DND-41 (cell line): ENCODE measurements at places on chromosomes 3 and 15.

DNA sequence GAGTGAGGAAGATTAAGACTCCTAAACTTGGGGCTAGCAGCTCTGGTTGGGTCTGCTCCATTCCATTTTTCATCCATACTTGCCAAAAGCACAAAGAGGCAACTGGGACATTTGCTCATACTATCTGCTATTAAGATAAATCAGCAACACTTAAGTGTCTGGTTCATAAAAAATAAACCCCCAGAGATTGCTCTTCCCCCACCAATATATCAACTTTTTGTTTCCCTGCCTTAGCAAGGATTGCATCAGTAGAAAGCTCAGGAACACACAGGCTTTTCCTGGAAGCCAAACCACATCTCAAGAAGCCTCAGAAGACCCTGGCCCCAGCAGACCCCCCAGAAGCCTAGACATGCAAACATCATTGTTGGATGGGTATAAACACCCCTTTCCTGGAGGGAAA is 232.4 kb upstream of the WNT5A start:
- DNase-seq = no peak

GRCh38 chr15:101556273-101556672 is 66.8 kb upstream of the PCSK6 start:
- DNase-seq = no peak

- no peak for DNase-seq
These were observed 62.6 kb upstream of the ATP11B start for GRCh38 chr3:182730675-182731042.

GRCh38 chr3:42520336-42520735 is 17.9 kb downstream of the VIPR1 start:
- no peak for DNase-seq

- no peak for DNase-seq
These were observed 48.3 kb downstream of the MB21D2 start for GRCh38 chr3:192869131-192870031.

- no peak for DNase-seq
These were observed 4.2 kb downstream of the B3GALNT1 start for GRCh38 chr3:161100994-161101393.

GRCh38 chr15:100521907-100522306 is 6.8 kb downstream of the CERS3 start:
- no peak for DNase-seq

DNA sequence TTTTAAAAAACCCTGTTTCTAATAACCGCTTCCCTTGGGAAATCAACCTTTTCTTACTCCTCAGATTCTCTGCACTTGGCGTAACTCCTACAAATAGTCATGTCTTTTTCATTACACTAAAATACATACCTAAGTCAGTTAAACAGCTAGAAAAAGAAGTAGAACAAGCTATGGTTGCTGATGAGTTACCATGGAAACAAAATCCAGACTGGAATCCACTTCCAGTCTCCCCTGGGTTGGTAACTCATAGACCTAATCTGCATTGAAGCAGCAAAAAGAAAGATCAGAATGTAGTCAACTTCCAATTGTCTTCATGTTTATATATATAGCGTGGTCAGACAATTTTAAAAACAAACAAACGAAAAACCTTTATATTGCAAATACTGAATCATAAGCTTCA is 260.8 kb upstream of the LRRN1 start:
- DNase-seq = no peak

DNA sequence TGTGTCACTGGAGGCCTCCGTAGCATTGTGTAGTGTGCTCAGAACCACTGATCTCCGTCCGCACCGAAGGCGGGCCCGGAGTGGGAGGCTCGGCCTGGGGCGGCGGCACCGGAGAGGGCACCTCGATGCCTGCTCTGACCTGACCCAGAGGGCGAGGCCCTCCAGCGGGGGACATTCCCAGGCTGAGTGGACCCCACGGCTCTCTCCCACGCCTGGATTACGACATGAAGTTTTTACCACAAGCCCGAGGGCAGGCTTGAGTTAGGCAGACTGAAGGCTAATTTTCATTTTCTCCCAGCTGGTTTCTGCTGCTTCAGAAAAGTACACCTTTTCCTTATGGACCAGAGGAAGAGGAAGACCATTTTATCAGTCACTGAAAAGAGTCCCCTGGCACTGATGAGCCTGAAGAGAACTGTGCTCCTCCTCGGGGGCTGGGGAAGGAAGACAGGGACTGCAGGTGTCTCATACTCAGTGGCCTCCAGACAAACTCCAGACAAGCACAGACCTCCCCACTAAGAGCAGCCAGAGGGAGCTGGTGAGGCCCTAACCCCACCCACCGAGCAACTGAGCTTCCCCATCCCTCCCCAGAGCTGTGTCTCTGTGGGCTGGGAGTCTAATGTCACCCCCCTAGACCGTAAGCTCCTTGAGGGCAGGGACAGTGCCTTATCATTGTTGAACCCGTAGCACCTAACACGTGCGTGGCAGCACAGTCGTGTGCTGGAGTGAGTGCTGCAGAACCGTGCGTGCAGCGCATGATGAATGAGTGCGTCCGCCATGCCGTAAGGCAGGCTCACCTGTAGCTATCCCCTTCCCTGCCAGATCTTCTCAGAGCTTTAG is 74.5 kb upstream of the BLM start:
- DNase-seq = peak; percentile 23

DNA sequence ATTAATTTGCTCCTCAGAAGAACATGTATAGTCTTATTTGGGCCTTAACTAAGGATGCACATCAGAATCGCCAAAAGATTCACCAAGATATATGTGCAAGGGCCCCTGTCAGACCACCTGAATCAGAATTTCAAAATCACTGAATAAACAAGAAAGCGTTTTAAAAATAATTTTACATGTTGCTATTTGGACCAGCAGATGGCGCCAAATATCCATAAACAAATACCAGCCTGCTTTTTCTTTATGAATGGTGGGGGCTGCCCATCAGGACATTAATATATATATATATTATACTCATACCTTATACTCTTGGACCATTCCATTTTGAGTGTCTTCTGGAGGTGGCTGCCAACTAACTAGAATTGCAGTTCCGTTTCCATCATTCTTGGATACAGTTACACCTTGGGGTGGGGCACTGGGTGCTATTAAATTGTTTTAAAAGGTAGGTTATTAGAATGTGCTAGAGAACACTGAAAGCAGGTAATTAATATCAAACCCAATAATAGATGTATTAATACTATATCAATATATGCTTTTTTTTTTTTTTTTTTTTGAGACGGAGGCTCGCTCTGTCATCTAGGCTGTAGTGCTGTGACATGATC is 1108.3 kb downstream of the ROBO1 start:
- peak; percentile 22 for DNase-seq

GRCh38 chr3:101195951-101196713 is 124.2 kb downstream of the IMPG2 start:
- DNase-seq = no peak

- no peak for DNase-seq
These were observed 14.5 kb downstream of the CORO2B start for GRCh38 chr15:68593341-68593740.

- DNase-seq = no peak
These were observed 32.2 kb upstream of the ADCY5 start for GRCh38 chr3:123481071-123481470.

- DNase-seq = no peak
These were observed 62.5 kb upstream of the GSK3B start for GRCh38 chr3:120156699-120157098.

DNA sequence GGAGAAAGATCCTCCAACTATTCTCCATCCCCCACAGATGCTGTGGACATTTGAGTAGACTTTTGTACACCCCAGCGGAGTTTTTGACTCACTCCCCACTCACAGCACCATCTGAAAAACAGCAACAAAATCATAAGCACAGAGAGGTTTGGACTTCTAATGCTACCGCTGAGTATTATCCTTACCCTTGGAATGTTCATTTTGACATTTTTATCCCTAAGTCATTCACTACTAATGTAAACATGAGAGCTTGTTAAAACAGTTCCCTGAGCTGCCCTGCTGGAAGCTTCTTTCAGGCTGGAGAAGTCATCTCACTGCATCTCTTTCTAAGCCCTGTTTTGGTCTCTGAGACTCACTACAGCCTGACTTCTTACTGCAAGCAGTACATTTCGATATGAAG is 1045.9 kb downstream of the MCTP2 start:
- no peak for DNase-seq

GRCh38 chr15:95669146-95669922 is 661.2 kb upstream of the NR2F2 start:
- DNase-seq = no peak

DNA sequence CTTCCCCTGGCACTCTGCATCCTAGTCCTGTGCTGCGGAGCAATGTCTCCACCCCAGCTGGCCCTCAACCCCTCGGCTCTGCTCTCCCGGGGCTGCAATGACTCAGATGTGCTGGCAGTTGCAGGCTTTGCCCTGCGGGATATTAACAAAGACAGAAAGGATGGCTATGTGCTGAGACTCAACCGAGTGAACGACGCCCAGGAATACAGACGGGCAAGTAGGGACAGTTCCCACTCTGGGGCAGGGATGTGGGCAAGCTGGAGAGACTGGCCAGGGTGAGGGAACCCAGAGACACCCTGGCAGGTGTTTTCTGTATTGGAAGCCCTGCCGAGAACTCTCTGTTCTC is 247 bp downstream of the FETUB start:
- no peak for DNase-seq

DNA sequence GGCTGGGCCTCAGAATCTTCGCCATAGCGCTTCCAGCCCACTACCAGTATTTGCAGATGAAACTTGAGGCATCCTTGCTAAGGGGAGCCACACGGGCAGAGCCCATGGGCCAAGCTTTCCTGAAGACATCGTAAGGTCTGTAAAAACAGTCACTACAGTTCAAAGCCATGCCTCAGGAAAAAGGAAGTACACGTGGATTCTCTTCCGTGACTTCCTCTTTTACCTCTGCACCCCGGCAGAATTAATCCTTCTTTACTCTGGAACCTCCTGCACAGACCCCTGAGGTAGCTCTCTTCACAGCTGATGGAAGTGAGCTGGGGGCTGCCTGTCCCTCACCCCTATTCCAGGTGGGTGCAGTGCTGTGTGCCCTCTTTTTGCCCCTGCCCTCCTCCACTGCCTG is 129.2 kb downstream of the CHDH start:
- no peak for DNase-seq

DNA sequence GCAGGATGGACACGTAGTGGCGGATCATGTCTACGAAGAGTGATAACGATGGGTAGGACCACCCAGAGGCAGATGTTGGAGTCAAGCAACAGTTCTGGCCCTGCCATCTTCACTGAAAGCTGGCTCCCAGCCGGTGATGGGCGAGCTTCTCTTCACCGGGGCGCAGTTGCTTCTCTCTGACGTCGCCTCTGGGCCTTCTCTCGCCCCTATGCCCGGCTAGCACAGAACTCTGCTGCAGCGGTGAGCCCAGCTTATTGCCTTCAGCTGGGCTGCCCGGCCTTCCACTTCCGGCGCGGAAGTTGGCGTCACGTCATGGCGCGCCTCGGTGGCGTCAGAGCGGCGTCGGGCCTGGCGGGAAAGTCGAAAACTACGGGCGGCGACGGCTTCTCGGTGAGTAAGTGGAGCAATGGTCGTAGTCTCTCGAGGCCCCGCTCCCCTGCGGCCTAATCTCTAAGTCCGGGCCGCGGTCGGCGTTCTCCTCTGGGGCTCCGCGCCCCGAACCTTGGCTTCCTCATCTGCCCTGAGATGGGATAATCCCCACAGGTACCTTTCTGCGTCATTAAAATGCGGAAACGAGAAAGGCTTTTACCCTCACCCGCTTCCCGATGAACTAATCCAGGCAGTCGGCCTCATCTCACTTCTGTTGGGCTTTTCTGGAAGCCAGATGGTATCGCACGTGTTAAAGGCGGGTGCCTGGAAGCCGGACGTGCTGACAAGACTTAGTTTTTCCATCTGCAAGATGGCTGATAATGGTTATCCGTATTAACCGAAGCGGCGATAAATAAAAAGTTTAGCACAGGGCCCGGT is at the start of gene FANCD2:
FANCD2 (plus strand) TSS at position 354 of the 807 bp plus-strand sequence. CDS start 2,221 bp downstream, outside the sequence.
- peak; percentile 89 for DNase-seq

DNA sequence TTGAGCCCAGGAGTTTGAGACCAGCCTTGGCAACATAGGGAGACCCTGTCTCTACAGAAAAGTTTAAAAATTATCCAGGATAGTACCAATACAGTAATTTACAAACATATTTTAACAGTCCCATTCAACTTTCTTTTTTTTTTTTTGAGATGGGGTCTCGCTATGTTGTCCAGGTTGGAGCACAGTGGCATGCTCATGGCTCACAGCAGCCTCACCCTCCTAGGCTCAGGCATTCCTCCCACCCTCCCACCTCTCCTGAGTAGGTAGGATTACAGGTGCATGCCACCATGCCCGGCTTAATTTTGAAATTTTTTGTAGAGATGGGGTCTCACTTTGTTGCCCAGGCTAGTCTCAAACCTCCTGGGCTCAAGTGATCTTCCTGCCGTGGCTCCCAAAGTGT is 12.5 kb upstream of the MAP6D1 start:
- no peak for DNase-seq

GRCh38 chr3:100899440-100900091 is 93.7 kb downstream of the ABI3BP start:
- no peak for DNase-seq

DNA sequence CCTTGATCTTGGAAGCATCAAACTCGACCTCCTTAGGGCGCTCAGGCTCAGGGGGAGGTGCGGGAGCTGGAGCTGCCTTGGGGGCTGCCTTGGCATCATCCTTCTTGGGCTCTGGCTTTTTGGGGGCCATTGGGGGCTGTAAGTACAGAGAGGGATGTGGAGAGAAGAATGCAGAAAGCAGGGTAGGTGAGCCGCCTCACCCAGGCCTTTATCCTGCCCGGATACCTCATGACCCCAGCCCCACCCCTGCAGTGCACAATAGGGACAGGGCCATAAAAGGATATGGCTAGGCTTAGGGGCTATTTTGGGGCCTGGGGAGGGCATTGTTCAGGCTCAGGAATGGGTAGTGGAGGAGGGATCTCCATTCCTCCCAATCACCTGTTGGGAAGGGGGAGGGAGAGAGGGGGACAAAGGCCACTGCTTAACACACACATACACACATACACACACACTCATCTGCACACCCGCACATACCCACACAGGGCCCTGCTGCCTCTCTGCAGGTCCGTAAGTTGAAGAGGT is at the start of gene MYL3:
MYL3 (minus strand) TSS at position 184 of the 522 bp plus-strand sequence; CDS start at position 130, 54 bp downstream.
- DNase-seq = no peak
